ENCODE measurements at places on chromosomes 5 and 9. TPM values are rescaled to one million over a fixed set of nuclear protein-coding genes. Genes with fewer than 3 reads are reported as not detected.

The PCDH1 gene
- 17.2 TPM for total RNA-seq

- no peak for DNase-seq
Measured at GRCh38 chr9:38350529-38350928, 42.0 kb upstream of the ALDH1B1 start.

GRCh38 chr5:140806834-140807775 lies at the start of gene PCDHA4:
TSS of gene PCDHA4 (plus strand) at chr5:140807068.
- DNase-seq, result peak; percentile 37

- DNase-seq, result no peak
Measured at GRCh38 chr5:171453988-171454387, 34.5 kb downstream of the FGF18 start.
